ENCODE measurements at places on chromosomes 6 and 20. TPM values are rescaled to one million over a fixed set of nuclear protein-coding genes. Genes with fewer than 3 reads are reported as not detected.

DNA sequence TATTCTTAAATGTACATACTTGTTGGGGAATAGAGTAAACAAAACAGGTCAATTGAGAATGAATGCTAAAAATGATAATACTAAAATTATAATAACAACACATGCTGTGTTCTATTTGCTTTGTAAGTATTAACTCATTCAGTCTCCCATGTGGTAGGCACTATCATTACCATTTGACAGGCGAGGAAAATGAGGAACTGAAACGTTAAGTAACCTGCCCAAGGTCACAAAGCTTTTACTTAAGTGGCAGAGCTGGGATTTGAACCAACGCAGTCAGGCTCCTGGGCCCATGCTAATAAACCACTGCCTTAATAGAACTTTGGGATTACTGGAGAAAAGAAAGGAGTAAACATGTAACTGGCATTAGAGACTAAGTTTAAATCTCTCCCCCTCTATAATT, 3.8 kb downstream of the NSFL1C start:
- H3K27me3 ChIP-seq = peaks cover 8% of the 10 kb centered on the region
- H3K27ac ChIP-seq = no peak overlapping the region
- H3K36me3 ChIP-seq = peaks cover 29% of the 10 kb centered on the region
- no peak overlapping the region for H3K4me3 ChIP-seq

SCUBE3 gene
- total RNA-seq = not detected

MYL9 gene
- total RNA-seq = 0.31 TPM

DNA sequence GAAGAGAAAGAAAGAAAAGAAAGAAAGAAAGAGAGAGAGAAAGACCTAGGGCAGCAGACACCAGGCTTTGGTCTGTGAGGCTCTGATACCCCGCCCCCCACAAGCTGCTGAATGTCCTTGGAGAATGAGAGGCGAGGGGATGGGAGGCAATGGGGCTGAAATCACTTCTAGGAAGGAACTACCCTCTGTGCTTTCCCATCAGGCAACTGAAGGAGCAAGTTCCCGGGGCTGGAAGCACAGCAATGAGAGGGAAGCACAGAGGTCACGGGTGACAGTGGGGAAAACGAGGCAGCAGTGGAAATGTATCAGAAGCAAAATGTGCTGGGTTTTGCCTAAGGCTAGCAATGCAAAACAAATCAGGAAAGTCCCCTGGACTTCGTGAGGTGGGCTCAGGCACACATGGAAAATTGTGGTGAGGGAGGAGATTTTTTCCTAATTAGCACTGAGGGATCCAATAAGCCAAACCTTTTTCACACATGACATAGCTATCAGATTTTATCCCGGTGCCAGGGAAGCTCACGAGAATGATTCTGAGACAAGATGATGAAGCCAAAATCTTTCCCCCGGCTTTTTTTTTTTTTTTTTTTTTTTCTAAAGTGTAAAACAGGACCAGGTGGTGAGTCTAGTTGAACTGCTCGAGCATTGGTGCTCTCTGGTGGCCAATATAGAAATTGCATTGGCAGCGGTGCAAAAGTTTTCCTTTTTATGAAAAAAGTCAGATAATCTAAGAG, 16.8 kb upstream of the ARFGEF2 start:
- no peak overlapping the region for H3K27ac ChIP-seq
- peaks cover 12% of the 10 kb centered on the region for H3K27me3 ChIP-seq
- no peak overlapping the region for H3K4me3 ChIP-seq
- peak; percentile 83 for DNase-seq
- peaks cover 18% of the 10 kb centered on the region for H3K4me1 ChIP-seq

ANGPT4 gene
- not detected for total RNA-seq

DNA sequence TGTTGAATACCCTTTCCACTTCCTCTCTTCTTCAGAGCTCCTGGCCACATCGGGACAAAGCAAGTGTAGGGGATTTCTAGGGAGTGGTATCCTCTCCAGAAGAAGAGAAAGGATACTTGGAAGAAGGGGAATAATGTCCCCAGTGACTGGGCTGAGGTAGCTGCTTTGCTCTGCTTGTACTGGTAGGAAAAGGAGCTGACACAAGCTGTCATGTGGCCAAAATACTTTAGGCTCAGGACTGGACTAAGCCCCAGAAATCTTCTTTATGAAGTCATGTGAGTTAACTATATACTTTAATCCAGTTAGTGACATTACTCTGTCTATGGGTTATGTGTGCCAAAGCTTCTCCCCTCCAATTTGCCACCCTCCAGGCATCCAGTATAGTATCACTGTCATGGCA, 40.5 kb downstream of the AKIRIN2 start:
- H3K4me3 ChIP-seq = no peak overlapping the region
- H3K4me1 ChIP-seq = peaks cover 12% of the 10 kb centered on the region
- H3K27ac ChIP-seq = no peak overlapping the region
- H3K36me3 ChIP-seq = peaks cover 38% of the 10 kb centered on the region
- H3K27me3 ChIP-seq = no peaks in the 10 kb centered on the region

CAGE1 gene
- 0.16 TPM for total RNA-seq

- no peaks in the 10 kb centered on the region for H3K36me3 ChIP-seq
- H3K4me3 ChIP-seq = no peak overlapping the region
- no peaks in the 10 kb centered on the region for H3K4me1 ChIP-seq
- no peak for DNase-seq
- H3K27me3 ChIP-seq = no peaks in the 10 kb centered on the region
- no peak overlapping the region for H3K27ac ChIP-seq
These were observed 40.0 kb upstream of the TFAP2B start for GRCh38 chr6:50778696-50779095.

BTNL2 gene
- total RNA-seq = not detected

NMBR gene
- not detected for total RNA-seq

NRN1 gene
- 15.3 TPM for total RNA-seq

DNA sequence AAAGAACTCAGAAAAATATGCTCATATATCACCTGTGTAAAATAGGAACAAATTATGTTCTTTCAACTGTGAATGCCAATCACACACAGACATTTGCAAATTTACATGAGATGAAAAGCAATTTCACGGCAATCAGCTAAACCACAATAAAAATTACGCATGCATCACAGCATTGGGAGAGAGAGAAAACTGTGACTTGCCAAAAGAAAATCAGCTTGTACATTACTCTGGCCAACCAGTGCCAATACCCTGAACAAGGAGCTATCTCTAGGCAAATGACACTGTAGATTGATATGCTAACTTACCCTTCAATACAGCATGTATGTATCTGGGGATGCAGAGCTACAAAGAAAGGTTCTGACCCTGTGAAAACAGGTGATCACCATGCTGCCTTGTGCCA, 515.6 kb downstream of the EYS start:
- no peaks in the 10 kb centered on the region for H3K4me1 ChIP-seq
- DNase-seq = no peak
- no peak overlapping the region for H3K27ac ChIP-seq
- H3K36me3 ChIP-seq = no peaks in the 10 kb centered on the region
- no peak overlapping the region for H3K4me3 ChIP-seq

DNA sequence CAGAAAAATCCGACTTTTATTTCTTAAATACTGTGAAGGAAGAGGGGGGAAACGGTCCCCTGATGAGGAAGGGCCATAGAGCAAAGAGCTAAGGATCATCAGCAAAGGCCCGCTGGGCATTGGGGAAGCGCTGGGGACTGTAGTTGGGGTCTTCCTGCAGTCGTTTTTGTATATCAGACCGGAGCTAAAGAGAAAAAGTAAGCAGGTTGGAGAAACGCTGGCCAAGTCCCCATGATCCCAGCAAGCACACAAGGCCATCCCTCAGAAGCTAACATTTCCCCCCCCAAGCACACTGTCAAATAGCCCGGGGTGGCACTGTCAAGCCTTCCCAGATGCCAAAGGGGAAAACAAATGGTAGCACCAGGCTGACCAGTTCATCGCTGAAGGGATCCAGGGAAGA, 13.4 kb downstream of the BAG6 start:
- peaks cover 8% of the 10 kb centered on the region for H3K4me1 ChIP-seq
- no peaks in the 10 kb centered on the region for H3K27me3 ChIP-seq
- no peak overlapping the region for H3K4me3 ChIP-seq
- no peak for DNase-seq

DNA sequence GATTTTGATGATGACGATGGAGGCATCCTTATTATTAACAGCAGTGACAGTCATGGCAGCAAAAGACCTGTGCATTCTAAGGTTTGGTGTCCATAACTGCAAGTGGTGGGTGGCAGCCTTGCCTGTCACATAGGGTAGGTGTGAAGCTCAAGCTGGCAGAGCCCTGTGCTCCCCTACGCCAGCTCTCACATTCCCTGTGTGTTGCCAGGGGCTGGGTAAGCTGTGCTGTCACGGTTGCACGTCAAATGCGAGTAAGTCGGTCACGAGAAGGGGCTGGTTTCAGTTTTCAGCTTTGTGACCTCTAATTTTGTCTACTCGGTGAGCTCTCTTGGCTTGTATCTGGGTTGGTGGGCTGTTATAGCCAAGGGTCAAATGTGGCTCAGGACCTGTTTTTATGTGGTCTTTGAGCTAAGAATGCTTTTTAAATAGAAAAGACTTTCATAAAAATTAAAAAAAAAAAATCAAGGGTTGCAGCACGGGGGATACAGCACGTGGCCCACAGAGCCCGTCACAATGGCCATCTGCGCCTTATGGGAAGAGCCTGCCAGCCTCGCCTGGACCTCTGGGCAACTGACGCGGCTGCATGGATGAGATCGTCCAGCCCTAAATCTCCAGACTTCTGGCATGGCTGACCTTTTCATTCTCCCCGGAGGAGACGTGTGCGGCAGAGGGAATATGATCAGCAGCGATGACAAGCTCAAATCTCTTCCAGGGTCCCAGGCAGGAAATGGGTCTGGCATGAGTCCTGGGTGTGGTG, 148.5 kb downstream of the PHACTR3 start:
- H3K27ac ChIP-seq = no peak overlapping the region
- no peak for DNase-seq
- H3K4me1 ChIP-seq = no peaks in the 10 kb centered on the region
- no peak overlapping the region for H3K4me3 ChIP-seq
- H3K27me3 ChIP-seq = no peaks in the 10 kb centered on the region

PARD6B gene
- 6.0 TPM for total RNA-seq

DNA sequence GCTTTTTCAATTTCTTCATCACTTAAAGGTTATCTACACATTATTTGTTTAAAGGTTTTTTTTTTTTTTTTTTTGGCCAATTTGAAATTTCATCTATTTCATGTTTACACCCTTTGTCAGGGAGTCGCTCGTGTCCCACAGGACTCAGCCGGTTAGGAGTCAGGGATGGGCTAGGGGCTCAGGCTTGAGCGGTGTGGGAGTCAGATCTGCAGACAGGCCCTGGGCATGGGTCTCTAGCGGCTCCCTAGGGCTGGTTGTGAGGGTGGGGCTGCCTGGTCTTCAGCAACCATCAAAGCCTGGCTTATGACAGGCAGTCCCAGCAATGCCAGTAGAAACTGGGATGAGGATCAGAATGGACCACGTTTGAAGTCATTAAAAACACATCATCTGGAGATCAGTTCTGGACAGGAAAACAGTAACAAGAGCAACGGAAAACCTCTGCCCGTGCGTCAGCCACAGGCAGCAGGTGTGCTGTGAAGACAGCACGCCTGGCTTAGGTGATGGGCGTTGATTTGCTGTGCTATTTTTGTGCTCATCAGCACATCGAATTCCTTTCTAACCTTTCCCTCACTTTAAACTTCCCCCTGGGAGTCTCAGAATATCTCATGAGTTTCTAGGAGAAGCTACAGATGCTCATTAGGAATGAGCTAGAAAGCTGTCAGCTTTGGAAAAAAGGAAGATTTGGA, 91.3 kb upstream of the MPC1 start:
- H3K4me1 ChIP-seq = peaks cover 2% of the 10 kb centered on the region
- no peak overlapping the region for H3K4me3 ChIP-seq
- no peak for DNase-seq
- no peaks in the 10 kb centered on the region for H3K27me3 ChIP-seq

DNA sequence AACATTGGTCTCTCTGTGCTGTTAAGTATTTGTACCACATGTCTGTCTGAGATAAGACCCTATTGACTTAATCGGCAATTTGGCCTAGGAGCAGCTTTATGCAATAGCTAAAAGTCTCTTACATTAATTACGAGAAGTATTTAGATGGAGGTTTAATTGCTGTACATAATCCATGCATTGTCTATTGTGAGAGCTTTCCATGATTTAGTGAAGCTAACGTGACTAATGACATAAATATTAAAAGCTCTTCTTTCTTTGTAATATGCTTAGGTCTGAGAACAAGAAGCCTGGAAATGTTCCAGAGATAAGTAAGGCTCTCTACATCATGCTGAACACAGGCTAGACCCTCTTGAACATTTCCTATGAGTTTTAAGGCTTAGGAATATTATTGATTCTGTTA, 32.7 kb upstream of the FAM83B start:
- no peaks in the 10 kb centered on the region for H3K36me3 ChIP-seq
- H3K27me3 ChIP-seq = no peaks in the 10 kb centered on the region
- no peak overlapping the region for H3K27ac ChIP-seq
- DNase-seq = no peak
- H3K4me3 ChIP-seq = no peak overlapping the region

DNA sequence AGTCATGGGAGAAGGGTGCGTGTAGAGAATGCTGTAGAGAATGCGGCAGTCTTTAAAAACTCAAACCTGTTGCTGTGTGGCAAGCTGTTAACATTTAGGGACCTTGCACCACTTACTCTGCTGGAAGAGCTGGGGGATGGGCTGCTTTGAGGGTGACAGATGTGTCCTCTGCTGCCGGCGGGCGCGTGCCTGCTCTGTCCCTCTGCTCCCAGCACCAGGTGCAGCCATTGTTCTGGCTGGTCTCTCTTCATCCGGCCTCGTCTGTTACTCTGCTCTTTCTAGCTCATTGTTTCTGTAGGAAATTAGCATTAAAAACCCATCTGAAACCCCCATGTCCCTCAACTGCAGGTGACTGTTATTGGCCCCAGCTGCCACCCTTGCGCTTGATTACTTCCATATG, 78.5 kb downstream of the CBFA2T2 start:
- peaks cover 10% of the 10 kb centered on the region for H3K4me1 ChIP-seq
- H3K4me3 ChIP-seq = no peak overlapping the region
- H3K27ac ChIP-seq = no peak overlapping the region
- H3K27me3 ChIP-seq = no peaks in the 10 kb centered on the region
- H3K36me3 ChIP-seq = no peaks in the 10 kb centered on the region

PSMB8 gene
- 385 TPM for total RNA-seq

USP49 gene
- total RNA-seq = 7.8 TPM

RAB44 gene
- total RNA-seq = not detected

GRCh38 chr6:97401533-97401932, 118.5 kb upstream of the MMS22L start:
- DNase-seq = no peak
- H3K4me3 ChIP-seq = no peak overlapping the region
- H3K27me3 ChIP-seq = peaks cover 2% of the 10 kb centered on the region
- no peaks in the 10 kb centered on the region for H3K36me3 ChIP-seq

Measured in activated CD8-positive, alpha-beta T cell treated with anti-CD3 and anti-CD28 coated beads, Interleukin-2, amount 10 ng/mL, durations not matched to agents 7 days and 5 days (primary cell).